Right ventricle myocardium inferior (tissue), 1 donor: ENCODE measurements at places on chromosomes 16 and 17.

DNA sequence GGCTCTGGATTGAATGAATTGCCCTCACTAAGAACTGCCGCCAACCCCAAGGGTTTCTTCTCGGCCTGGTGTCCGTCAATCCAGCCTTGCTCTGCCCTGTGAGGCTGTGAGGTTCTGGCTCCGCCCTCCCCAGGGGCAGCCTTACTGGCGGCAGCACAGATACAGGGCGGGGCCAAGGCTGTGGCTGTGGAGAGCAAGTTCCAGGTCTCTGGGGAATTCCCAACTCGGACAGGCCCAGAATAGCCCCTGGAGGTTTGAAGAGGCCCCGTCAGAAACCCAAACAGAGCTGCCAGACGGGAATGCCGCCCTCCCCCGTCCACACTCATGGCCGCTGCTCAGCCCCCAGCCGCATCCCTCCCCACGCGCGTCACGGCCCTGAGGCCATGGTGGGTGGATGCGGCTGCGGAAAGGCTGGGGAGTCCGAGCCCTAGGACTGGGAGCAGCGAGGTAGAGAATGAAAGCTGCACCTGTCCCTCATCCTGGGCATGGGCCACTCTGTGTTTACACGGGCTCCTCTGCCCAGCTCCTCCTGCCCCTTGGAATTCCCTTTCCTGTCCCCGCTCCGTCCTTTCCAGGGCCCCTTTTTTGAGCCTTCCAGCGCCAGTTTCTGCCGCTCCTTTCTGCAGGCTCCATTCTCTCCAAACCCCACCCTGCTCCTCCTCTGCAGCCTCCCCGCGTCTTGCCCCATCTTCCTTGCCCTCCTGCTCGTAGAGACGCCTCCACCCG is 660 bp upstream of the PRRT2 start:
- peak; percentile 99 for DNase-seq

DNA sequence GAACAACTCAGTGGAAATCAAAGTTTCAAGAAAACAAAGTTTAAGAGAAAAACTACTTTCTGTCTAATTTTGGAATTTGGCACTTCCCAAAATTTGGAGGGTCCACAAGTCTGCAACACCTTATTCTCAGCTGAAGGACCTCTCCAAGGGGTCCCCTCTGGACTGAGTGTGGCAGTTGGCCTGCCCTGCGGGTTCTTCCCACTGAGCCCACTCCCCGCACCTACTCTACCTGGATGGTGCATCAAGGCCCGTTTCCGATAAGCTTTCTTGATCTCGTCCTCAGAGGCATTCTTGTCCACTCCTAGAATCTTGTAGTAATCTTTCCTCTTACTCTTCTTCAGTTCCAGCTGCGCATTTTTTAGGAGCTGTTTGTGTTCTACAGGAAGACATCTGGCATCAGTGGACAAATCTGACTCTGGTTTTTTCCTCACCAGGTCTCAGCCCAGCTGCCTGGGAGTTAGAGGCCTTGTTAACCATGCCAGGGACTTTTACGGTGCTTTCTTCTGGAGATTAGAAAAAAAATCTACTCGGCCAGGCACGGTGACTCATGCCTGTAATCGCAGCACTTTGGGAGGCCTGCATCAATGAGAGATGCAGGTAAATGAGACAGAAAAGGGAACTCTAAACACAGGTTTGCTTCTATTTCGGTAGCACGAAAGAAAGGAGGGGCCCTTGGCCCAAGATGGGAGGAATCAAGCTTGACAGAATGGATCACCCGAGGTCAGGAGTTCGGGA is 15.6 kb downstream of the CNP start:
- no peak for DNase-seq

DNA sequence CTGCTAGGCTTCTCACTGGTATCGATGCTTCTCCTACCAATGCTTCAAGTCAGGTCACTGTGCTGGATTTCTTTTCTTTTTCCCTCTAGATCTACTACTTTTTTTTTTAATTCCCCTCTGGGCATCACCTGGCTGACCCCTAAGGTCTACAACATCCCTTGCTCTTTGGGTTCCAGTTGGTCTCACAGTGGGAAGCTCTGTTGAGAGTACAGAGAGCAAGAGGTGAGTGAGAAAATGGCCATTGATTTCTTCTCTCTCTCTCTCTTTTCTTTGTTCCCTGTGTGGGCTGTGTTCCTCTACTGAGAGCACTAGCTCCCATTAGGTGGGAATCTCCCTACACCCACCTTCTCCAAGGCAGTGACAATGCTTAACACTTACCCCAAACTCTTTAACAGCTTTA is 413.4 kb downstream of the KCNJ2 start:
- DNase-seq = no peak

GRCh38 chr16:2827374-2827791 is 2.7 kb upstream of the ZG16B start:
- no peak for DNase-seq

DNA sequence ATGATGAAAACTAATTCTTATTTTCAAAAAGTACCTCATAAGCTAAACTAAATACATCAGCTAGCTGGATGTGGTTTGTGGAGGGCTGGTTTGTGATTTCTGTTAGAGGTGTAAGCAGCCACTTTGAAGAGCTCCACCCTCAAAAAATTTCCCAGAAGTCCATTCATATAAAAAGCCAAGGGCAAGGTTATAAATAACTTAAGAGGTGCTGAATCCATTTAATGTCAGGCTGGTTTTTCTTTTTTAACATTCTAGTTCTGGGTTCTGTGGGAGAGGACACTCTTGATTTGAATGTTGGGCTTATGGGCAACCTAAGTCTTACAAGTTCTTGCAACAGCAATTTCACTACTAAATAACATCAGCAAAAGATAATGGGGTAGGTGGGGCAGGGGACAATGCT is 3.4 kb upstream of the WIPI1 start:
- DNase-seq = no peak

DNA sequence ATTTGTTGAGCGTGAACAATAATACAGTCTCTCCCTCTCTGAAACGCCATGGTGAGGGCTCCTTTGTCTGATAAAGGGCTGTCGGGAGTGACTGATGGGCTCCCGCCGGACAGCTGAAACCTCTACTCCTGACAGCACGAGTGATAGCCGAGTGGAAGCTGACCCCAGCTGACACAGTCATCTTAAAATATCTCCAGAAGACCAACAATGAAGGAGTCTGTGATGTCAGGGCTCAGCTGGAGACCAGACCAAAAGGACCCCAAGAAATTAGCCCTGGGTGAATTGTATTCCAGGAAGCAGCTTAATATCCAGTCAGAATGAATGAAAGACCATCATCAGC is 22.4 kb downstream of the CCDC182 start:
- DNase-seq = no peak

- DNase-seq = no peak
Measured at GRCh38 chr16:10240854-10241613, 58.8 kb upstream of the GRIN2A start.

- no peak for DNase-seq
Measured at GRCh38 chr17:78179372-78179771, 7.5 kb downstream of the TK1 start.

DNA sequence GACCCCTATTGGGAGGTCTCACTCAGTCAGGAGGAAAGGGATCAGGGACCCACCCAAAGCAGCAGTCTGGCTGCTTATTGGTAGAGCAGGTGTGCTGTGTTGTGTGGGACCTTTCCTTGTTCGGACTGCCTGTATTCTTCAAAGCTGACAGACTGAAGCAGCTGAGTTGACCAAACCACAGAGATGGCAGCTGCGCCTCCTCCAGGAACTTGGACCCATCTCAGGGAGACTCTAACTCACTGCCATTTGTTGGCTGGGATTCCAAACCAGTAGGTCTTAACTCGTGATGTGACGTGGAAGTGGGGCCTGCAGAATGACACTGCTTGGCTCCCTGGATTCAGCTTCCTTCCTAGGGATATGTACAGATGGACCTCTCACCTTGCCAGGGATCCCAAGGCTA is 9.6 kb upstream of the UQCRC2 start:
- no peak for DNase-seq

- DNase-seq = no peak
Measured at GRCh38 chr17:846901-847843, 65.0 kb downstream of the MRM3 start.

DNA sequence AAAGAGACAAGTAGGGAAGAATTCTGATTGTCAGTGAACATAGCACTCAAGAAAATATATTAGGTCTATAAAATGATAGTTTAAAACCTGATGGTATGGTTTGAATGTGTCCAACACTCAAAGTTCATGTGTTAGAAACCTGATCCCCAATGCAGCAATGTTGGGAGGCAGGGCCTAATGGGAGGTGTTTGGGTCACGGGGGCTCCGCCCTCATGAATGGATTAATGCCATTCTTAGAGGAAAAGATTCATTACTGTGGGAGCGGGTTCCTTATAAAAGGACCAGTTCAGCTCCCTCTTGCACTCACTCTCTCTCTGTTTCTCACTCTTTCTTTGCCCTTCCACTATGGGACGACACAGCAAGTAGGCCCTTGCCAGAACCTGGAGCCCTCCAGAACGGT is 41.5 kb upstream of the SLC47A1 start:
- no peak for DNase-seq

DNA sequence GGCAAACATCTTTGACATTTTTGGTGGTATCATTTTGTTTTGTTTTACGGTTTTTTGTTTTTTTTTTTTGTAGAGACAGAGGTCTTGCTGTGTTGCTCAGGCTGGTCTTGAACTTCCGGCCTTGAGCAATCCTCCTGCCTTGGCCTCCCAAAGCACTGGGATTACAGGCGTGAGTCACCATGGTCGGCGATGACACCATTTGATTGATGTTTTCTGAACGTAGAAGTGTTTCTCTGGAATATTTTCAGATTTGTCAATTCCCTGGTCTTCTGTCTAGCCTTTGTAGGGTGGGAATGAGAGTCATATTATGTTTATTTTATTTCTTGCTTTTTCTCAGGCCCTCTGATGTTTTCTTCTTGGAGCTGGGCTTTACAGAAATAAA is 32.2 kb upstream of the BRD7 start:
- no peak for DNase-seq

DNA sequence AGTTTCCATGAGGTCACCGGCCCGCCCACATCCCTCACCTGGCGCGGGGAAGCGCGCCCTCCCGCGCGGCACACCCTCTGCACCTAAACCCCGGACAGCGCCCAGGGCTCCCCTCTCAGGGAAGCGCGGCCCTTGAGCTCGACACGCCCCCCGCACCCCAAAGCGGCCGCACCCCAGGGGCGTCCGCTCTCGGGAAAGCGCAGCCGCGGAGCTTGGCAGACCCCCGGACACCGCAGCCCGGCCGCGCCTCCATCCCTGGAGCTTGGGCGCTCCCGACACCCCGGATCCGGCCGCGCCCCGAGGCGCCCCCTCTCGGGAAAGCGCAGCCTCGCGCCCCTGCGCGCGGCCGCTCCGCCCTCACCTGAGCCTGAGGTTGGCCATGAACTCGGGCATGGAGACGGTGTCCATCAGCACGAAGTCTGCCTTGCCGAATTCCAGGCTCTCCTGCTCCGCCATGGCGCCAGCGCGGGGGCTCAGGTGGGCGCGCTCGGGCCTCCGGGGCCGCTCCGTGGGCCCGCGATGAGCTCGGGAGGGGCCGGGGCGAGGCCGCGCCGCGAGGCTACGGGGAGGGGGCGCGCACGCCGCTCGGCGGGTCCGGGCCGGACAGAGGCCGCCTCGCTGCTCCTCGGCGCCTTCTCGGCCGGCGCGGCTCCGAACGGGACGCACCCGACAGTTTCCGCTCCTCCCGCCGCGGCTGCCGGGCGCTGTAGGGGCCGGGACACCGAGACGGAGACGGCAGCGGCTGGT is at the start of gene MYO1D:
MYO1D (minus strand) TSS at position 708 of the 747 bp plus-strand sequence; CDS start at position 456, 252 bp downstream.
- DNase-seq = peak; percentile 72

- no peak for DNase-seq
Measured at GRCh38 chr17:77738751-77739531, 219.6 kb upstream of the TNRC6C start.
